Stimulated activated CD8-positive, alpha-beta memory T cell treated with anti-CD3 and anti-CD28 coated beads, Interleukin-2, amount 100 ng/mL, for 48 hours (primary cell): ENCODE measurements at places on chromosomes 3 and 15.

GRCh38 chr15:82172506-82172905 lies 90.0 kb downstream of the EFL1 start:
- no peak for DNase-seq

DNA sequence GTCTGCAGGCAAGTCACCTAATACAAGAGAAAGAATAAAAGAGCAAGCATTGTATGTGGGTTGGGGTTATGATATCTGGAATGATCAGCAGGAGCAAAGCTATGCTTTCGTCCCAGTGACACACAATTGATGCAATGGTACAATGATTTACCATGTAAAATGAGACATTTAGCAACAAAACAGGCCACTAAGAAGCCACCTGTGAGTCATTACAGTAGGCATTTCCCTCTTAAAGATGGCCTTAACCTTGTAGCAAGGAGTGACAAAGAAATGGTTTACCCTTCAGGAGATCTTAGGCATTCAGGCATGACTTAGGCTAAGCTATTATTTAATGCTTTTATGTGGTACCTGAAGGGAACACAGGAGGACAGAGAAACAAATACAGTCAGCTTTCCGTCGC lies 373.3 kb upstream of the RBMS3 start:
- no peak for DNase-seq

GRCh38 chr15:68729789-68730411 lies 90.8 kb downstream of the ANP32A start:
- DNase-seq, result no peak

DNA sequence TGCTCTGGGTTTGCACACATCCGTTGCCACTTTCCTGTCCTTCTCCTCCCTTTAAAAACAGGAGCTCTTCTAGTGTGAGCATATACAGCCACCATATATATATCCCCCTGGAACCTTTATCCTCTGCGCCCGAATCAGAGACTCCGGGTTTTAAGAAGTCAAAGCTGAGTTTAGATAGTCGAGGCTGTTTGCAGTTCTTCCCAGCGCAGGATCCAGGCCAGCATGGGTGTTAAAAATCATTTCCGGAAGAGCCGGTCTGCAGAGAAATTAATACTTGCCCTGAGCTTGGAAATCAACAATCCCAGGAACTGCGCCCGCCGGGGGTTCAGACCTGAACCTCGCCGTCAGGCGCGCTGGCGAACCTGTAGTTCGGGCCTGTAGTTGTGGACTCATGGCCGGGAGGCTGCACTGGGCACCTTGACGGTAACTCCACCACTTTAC lies 2.3 kb downstream of the SHOX2 start:
- DNase-seq, result no peak

DNA sequence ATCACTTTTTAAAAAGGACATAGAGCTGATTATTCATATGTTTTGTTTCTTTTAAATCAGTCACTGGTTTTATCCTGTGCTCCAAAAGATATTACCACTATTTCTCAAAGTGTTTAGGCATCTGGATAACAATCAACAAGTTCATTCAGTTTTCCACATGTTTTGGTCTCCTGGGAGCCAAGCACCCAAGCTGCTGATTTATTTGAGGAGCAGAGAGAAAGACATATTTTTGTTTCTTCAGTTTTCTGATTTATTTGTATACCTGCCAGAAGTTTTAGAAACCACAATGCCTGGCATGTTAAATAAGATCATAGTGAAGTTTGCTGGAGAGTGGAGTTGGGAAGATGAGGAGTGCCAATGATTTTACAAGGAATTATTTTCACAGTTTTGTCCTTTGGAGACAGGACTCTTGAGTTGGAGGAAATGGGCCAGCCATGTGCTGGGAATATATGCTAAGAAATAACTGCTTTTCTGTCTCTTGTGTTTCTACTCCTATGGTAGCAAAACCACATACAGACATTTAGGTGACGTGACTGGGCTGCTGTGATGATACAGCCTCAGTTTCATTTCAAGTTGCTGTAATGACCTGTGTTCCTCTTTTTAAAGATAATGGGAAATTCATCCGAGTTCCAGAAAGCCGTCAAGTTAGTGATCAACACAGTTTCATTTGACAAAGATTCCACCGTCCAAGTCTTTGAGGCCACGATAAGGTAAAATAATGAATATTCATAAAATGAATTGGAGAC lies 11.7 kb downstream of the EDEM1 start:
- no peak for DNase-seq

- DNase-seq, result no peak
Measured at GRCh38 chr3:94063496-94064119, 747 bp downstream of the NSUN3 start.

DNA sequence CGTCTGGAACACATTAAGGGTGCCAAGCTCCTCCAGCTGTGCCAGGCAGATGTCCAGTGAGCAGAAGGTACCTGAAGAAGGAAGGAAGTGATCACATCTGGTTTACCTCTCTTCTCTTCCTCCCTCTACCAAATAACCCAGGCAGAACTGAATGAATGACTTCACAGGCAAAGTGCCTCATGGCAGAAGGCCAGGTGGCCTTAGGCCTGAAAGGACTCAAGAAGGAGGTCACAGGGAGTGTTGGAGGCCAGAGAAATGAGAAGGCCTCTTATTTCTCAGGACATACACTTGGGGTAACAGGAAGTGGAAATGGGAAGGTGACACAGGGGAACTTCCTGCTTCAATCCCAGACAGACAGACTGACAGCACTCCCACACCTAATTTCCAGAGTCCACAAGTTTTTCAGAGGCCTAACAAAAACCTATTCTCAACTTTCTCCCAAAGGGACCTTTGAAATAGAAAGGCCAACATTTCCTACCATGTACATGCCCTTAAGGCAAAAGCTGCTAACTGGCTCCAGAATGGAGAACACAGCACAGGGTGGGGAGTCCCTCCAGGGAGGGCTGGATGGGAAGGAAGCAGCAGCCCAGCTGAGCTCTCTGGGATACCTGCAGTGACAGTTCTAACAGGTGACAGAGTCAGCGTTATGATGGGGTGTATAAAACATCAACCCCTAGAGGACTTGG lies 17.6 kb upstream of the SIN3A start:
- no peak for DNase-seq

- DNase-seq, result no peak
Measured at GRCh38 chr3:183210862-183211341, 42.2 kb upstream of the B3GNT5 start.

DNA sequence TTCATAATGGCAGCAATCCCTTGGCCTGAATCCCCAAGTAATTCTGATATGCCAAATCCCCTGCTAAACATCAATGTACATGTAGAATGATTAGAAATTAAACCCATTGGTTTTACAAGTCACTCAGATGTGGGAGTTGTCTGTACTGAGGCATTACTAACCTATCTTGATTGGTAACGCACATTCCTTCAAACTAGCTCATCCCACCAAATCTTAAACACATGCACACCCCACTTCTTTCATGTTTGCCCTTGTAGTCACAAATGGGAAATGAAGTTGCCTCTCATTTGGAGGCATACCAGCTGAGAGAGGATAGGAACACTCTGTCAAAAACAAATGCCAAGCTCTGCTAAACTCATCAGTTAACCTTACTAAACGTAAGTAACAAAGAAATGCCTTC lies 29.1 kb upstream of the MAN2C1 start:
- no peak for DNase-seq

GRCh38 chr3:52292247-52293065 lies 4.8 kb downstream of the GLYCTK start:
- DNase-seq, result no peak

GRCh38 chr15:35522061-35522460 lies 23.9 kb downstream of the DPH6 start:
- DNase-seq, result no peak

- no peak for DNase-seq
Measured at GRCh38 chr15:83816124-83816883, 162.4 kb downstream of the ADAMTSL3 start.

DNA sequence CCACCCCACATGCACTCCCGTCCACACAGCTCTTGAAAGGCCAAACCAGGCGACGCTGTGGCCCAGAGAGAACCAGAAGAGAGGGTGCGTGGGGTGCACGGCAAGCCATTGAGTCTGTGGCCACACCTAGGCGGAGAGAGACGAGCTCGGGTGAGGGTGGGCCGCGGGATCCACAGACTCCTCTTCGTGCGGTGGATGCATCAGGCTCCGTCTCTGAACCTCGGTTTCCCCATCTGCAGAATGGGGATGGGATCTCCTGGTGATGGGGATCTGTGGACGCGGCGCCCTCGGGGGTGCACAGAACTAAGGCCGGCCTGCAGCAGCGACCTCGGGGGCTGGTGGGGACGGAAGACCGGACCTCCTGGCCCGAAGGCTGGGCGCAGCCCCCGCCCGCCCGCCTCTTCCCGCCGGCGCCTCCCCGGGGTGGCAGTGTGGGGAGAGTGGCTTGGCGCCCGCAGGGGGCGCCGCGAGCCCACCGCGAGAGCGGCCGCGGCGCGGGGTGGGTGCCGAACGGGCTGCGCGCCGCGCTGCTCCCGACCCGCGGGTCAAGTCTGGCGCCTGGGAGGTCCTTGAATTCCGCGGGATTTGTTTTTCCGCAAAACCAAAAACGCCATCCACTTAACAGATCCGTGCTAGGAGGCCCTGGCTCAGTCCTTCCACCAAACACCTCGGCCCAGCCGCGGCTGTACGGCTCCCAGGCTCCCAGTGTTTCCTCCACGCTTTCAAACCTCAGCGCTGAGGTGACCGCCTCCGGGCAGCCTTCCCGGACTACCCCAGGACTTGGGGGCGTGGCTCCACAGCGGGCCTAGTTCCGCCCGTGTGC lies 13.2 kb upstream of the ADPGK start:
- DNase-seq, result peak; percentile 31

DNA sequence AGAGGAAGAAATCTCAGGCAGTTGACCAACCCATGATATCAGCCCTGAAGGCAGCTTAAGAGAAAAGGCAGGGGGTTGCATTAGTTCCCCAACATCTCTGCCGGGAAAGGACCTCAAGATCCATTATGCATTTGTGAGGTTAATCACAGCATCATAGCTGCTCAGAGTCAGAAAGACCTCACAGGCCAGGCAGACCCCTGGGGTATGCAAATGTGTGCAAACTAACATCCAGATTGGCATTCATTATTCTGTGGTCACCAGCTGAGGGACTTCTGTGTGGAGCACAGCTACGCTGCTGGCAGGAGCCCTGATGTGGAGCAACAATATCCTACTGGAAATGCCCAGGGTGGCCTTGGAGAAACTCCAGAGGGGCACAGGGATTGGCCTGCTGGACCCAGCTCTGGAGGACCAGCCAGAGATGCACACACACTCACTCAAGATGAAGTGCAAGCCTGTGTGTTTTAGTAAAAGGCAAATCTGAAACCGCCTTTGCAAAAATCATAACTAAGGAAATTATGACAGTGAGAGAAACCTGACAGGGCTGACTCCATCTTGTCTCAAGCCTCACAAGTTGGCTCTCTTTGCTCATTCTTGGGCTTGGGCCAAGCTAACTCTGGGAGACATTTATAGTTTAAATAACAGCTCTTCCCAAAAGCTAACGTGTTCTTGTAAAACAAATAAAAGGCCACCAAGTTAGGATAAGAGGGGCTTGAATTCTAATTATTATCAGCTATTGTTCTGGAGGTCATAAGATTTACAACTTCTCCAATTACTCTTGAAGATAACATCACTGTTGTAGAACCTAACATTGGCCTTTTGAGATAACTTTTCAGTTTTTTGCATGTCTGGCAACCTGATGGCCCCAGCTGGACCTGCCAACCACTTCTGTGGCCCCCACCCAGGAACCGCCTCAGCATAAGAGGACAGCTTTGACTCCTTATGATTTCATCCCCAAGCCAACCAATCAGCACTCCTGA lies 257.1 kb downstream of the UACA start:
- DNase-seq, result no peak

GRCh38 chr3:189143321-189143720 lies 28.4 kb upstream of the TPRG1 start:
- no peak for DNase-seq

DNA sequence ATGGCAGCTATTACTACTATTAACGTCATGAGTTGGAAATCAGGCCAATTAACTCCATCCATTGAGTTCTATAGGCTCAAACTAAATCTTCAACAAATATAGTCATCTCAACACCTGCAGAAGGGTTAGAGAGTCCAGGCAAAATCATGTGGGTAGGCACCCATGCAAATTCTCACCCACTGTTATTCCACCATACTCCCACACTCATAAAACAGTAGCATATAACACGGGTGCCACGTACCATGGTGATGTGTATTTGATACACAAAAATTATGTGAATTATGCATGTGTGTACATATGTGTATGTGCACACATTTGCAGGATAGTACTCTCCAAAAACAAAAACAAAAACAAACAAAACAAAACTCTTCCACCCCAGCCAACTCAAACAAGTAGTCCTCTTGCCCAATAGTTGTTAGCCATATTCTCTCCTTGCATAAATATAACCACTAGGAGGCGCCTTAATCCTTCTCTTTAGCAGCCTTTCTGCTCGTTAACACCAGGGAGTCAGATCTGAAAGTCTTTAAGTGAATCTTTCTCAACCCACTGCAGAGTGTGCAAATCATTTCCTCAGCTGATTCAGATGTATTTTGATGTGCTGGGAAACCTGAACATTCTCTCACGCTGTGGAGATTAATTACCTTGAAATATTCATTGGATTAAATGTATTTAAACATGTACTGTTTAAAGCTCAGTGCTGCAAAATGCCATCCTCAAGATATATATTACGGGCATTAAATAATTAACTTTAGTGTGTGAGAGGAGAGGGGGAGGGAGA lies 38.0 kb upstream of the COPB2 start:
- no peak for DNase-seq

DNA sequence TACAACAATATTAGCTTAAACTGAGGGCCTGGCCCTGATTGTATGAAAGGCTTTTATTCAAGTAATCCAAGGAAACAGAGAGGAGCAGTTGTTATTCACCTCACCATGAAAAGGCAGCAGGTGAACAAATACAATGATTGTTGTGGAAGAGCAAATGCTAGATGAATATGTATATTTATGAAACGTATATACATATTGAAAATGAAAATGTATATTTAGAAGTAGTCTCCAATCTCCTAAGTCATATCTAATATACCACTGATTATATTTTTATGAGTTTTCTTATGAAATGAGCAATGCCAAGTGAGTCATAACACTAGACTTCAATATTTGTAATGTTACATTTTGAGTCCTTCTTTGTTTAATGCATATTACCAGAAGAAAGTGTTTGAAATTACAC lies 116.2 kb upstream of the KCNMB2 start:
- no peak for DNase-seq

DNA sequence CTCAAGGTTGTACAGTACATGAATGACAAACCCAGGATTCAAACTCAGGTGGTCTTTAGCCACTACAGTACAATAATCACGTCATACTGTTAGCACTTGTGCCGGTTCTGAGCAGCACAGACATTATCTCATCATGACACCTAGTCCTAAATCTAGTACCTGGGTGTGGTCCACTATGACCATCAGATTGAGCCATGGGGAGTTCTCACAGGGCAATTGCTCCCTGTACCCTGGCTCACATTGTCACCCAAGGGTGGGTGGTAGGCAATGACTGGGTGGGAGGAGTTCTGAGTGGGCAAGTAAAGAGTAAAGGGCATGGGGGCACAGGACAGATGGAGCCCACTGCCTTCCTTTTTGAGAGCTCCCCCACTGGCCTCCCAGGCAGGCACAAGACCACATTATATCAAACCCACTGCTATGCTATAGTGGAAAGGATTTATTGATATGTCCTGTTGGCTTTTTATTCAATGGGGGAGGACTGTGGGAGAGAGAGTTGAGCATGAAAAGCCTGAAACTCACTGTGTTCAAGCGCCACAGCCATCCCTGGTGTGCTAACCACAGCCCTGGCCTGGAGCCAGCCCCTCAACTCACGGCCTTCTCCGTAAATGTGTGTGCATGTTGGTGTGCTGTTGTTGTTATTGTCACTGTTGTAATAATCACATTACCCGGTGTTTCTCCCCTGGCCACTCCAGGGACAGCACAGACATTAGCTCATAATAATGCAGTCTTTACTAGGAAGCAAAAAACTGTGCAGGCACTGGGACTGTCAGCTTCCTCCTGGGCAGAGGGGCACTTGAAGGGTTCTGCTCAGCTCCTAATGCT lies 27.3 kb downstream of the ADCY5 start:
- no peak for DNase-seq
